ENCODE measurements at places on chromosomes 3 and 15.

DNA sequence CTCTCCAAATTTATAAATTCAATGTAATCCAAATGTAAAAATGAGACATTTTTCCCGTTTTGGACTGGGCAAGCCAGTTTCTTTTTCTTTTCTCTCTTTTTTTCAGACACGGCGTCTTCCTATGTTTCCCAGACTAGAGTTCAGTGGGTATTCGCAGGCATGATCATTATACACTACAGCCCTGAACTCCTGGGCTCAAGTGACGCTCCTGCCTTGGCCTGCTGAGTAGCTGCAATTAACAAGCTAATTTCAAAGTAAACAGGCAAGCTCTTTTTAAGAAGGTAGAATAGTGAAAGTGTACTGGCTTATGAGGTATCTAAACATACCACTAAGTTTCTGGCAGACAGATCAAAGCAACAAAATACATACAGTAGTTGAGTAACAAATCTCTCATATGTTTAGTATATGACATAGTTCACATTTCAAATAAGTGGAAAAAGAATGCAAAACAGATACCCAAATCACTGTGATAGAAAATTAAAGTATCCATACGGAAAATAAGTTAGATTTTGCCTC lies 13.5 kb downstream of the HIGD1A start:
- no peak for DNase-seq
- no peaks in the 10 kb centered on the region for H3K4me1 ChIP-seq
- no peak overlapping the region for H3K4me3 ChIP-seq
- no peaks in the 10 kb centered on the region for H3K36me3 ChIP-seq

GRCh38 chr3:1456781-1457311 lies 364.0 kb downstream of the CNTN6 start:
- no peak overlapping the region for H3K4me3 ChIP-seq
- H3K27ac ChIP-seq, result no peak overlapping the region
- H3K4me1 ChIP-seq, result no peaks in the 10 kb centered on the region
- no peak for DNase-seq

DNA sequence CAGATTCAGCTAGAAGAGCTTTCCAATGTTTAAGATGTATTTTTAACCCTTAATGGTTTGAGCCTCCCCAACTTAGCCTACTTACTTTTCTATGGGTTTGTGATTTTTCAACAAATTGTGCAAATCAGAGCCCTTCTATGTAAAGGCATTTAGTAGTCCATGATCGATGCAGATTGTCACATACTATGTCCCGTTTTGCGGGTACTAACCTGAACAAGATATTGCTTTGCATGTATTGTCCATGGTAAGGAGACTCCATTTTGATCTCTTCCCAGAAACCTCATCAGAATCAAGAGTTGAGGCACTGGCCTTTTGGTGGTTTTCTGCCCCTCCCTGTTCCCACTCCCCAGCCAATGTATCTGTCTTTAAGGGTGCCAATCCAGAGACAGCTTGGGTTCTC lies 60.8 kb downstream of the ETV5 start:
- H3K27me3 ChIP-seq, result no peaks in the 10 kb centered on the region
- no peaks in the 10 kb centered on the region for H3K36me3 ChIP-seq
- no peak overlapping the region for H3K27ac ChIP-seq
- H3K4me3 ChIP-seq, result no peak overlapping the region
- H3K4me1 ChIP-seq, result no peaks in the 10 kb centered on the region

GRCh38 chr3:195003006-195003892 lies 267.7 kb downstream of the XXYLT1 start:
- no peaks in the 10 kb centered on the region for H3K4me1 ChIP-seq
- no peak overlapping the region for H3K4me3 ChIP-seq
- H3K27me3 ChIP-seq, result no peaks in the 10 kb centered on the region
- no peaks in the 10 kb centered on the region for H3K36me3 ChIP-seq
- H3K27ac ChIP-seq, result no peak overlapping the region

- DNase-seq, result no peak
- no peaks in the 10 kb centered on the region for H3K27me3 ChIP-seq
- H3K36me3 ChIP-seq, result no peaks in the 10 kb centered on the region
- no peak overlapping the region for H3K4me3 ChIP-seq
- no peak overlapping the region for H3K27ac ChIP-seq
These were observed 392.7 kb downstream of the EFHB start for GRCh38 chr3:19541284-19541683.

- no peaks in the 10 kb centered on the region for H3K27me3 ChIP-seq
- DNase-seq, result no peak
- no peaks in the 10 kb centered on the region for H3K4me1 ChIP-seq
- no peak overlapping the region for H3K4me3 ChIP-seq
- no peak overlapping the region for H3K27ac ChIP-seq
These were observed 4.9 kb upstream of the PAK6 start for GRCh38 chr15:40233727-40234577.

GRCh38 chr15:84934942-84935729 lies 46.5 kb upstream of the PDE8A start:
- no peaks in the 10 kb centered on the region for H3K4me1 ChIP-seq
- H3K27ac ChIP-seq, result no peak overlapping the region
- H3K27me3 ChIP-seq, result no peaks in the 10 kb centered on the region
- no peaks in the 10 kb centered on the region for H3K36me3 ChIP-seq
- no peak overlapping the region for H3K4me3 ChIP-seq
- no peak for DNase-seq

- no peaks in the 10 kb centered on the region for H3K36me3 ChIP-seq
- no peak overlapping the region for H3K4me3 ChIP-seq
- no peaks in the 10 kb centered on the region for H3K4me1 ChIP-seq
- no peak overlapping the region for H3K27ac ChIP-seq
- DNase-seq, result no peak
These were observed 123.1 kb upstream of the STRIT1 start for GRCh38 chr3:155416500-155417118.

GRCh38 chr3:13762906-13763305 lies 117.0 kb downstream of the WNT7A start:
- H3K4me1 ChIP-seq, result no peaks in the 10 kb centered on the region
- no peak overlapping the region for H3K4me3 ChIP-seq
- DNase-seq, result no peak
- H3K27me3 ChIP-seq, result no peaks in the 10 kb centered on the region

DNA sequence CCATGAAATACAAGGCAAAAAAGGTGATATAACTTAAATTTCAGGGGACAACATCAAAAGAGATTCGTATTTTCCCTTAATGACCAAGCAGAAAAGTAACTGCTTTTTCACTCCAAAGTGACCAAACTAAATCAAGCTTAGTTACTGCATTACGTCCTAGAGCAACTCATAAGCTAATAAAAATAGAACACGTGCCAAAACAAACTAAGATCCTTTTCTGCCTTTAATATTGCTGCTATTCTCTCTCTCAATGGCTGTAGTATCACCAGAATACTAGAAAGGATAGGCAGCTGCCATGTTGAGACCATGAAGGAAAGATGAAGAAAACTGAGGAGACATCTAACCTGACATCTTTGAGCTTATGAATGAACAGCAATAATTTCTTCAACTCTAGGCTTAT lies 43.3 kb downstream of the UBXN7 start:
- DNase-seq, result no peak
- H3K4me1 ChIP-seq, result peaks cover 2% of the 10 kb centered on the region
- no peaks in the 10 kb centered on the region for H3K27me3 ChIP-seq
- no peak overlapping the region for H3K4me3 ChIP-seq
- H3K36me3 ChIP-seq, result no peaks in the 10 kb centered on the region
- H3K27ac ChIP-seq, result no peak overlapping the region

- no peak overlapping the region for H3K27ac ChIP-seq
- H3K4me3 ChIP-seq, result no peak overlapping the region
- DNase-seq, result no peak
- H3K36me3 ChIP-seq, result no peaks in the 10 kb centered on the region
These were observed 353.4 kb downstream of the FOXP1 start for GRCh38 chr3:71229905-71230657.

GRCh38 chr3:38597502-38598060 lies 51.9 kb downstream of the SCN5A start:
- DNase-seq, result no peak
- no peaks in the 10 kb centered on the region for H3K36me3 ChIP-seq
- H3K4me1 ChIP-seq, result no peaks in the 10 kb centered on the region
- no peaks in the 10 kb centered on the region for H3K27me3 ChIP-seq
- no peak overlapping the region for H3K27ac ChIP-seq

- no peak overlapping the region for H3K4me3 ChIP-seq
- H3K36me3 ChIP-seq, result no peaks in the 10 kb centered on the region
- no peak for DNase-seq
- H3K27ac ChIP-seq, result no peak overlapping the region
These were observed 26.3 kb upstream of the GP5 start for GRCh38 chr3:194425399-194425798.

DNA sequence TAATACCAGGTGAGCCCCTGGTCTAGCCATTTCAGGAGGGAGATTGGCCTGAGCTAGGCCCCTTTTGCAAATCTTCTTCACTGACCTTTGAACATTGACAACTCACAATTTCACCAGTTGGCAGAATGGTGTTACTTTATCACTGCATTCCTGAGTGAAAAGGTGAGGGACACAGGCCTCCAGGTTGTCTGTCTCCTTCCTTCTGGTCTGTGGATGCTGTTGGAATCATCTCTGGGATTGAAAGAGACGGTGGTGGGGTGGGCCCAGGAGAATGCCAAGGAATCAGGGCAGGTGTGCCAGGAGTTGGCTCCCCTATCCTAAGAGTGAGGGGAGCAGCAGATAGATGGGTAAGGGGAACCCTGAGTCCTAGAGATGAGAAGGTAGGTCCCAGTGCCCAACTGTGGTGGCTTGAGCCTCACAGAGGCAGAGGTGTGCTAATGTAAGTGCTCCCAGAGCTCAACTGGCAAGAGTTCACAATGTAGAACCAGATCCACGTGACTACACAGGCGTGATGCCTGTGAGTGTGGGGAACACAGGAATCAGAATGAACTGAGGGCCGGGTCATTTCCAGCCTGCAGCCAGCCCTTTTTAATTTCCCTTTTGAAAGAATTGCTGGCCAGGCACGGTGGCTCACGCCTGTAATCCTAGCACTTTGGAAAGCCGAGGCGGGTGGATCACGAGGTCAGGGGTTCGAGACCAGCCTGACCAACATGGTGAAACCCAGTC lies 11.2 kb downstream of the C3orf62 start:
- H3K36me3 ChIP-seq, result no peaks in the 10 kb centered on the region
- H3K4me1 ChIP-seq, result peaks cover 16% of the 10 kb centered on the region
- H3K4me3 ChIP-seq, result no peak overlapping the region
- H3K27me3 ChIP-seq, result no peaks in the 10 kb centered on the region
